T1000 (cell line): ENCODE measurements at places on chromosomes 3 and 15.

- DNase-seq: no peak
Observed at GRCh38 chr15:69074843-69075224, 60.3 kb downstream of the NOX5 start.

GRCh38 chr3:50660386-50660785, 14.3 kb upstream of the DOCK3 start:
- no peak for DNase-seq

DNA sequence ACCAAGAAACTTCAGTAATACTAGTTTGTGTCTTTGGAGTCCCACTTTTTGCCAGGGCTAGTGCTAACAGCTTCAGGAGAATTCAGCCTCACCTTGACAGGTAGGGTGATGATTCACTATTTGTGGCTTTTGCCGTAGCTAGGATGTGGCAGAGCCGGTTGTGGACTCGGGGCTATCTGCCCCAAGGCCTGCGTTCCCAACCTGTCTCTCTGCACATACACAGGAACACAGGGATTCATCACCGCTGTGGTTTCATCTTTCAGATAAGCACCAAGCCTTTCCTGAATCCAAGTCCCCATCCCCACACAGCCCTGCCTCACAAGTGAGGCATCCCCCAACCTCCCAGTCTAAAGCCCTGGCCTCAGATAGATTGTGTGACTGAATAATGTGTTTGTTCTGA, 45.2 kb upstream of the POLG start:
- no peak for DNase-seq

DNA sequence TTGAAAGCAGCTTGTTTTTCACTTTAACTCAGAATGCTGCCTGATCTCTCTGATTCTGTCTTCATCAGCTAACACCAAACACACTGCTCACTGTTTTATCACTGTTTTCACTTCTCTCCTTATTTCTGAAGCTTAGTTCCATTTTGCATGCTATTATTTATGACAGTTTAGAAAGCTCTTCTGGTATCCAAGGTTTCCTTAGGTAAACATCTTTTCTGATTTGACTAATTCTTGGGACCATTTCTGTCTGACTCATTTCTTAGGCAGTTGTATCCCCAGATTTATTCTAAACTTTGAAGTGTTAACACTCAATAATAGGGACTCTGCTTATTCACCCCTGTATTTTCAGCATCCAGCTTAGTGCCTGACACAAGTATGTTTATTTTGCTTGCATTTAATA, 167.7 kb downstream of the BCHE start:
- no peak for DNase-seq

DNA sequence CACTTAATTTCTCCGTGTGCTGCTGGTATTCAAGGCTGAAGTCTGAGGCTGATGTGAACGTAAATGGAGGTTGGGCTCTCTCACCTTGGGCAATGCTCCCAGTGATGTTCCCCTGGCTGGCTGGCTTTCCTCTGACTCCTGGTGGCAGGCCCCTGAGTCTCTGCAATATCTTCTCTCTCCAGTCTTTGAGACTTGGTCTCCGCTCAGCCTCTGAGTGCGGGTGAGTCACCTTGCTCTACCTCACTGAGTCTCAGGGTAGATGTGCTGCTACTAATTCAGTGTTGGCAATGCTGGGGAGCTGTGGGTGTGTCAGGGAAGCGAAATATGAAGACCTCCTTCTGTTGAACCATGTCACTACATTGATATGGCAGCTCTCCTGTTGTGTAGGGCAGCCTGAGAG, 31.3 kb upstream of the TRIM59 start:
- DNase-seq: no peak

GRCh38 chr3:5321666-5322340, 134.3 kb downstream of the EDEM1 start:
- no peak for DNase-seq

GRCh38 chr15:62454567-62455172, 289.6 kb upstream of the C2CD4B start:
- no peak for DNase-seq

- no peak for DNase-seq
Observed at GRCh38 chr3:104873331-104873730, 493.4 kb upstream of the ALCAM start.

DNA sequence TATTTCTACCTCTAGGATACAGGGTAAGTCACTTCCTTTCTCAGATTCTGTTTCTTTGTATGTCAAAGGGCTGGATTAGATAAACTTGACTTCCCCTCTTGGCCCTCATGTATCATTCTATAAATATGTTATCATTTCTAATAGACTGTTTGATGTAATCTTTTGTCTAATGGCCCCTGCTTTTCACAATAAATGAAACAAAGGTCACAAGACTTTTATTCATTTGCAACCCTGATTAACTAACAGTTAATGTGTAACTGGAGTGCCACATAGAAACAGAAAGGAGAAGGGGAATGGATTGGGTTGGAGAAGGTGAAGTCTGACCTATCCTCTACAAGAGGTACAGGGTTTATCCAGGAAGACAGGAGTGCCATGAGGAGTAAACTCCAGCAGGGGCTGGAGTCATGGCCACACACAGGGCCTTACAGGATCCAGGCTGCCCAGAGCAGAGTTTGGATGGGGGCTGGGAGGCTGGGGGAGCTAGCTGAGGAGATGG, 8.0 kb upstream of the B3GNT5 start:
- no peak for DNase-seq

- DNase-seq: no peak
Observed at GRCh38 chr3:171939578-171939977, 96.4 kb downstream of the TMEM212 start.
